ENCODE measurements at places on chromosomes 7 and 10.

GRCh38 chr10:1613511-1613910, 123.8 kb downstream of the ADARB2 start:
- no peak for DNase-seq

DNA sequence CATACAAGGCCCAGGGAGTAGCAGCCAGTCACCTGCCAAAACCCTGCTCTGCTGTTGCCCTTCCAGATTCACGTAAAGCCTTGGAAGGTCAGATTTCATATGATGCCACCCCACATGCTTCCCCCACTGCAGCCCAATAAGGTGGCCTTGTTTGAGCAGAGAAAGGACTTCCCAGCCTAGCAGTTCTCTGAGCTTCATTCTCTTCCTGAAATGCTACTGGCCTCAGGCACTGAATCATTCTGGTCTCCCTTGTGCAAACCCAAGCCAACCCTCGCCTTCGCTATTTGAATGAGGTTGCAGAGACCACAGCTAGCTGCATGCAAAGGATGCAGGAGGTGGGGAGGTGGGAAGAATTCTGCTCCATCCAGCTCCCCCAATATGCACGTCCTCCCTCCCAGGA, 60.3 kb upstream of the PLXNA4 start:
- no peak for DNase-seq

- DNase-seq, result no peak
Observed at GRCh38 chr7:98126311-98127142, 19.9 kb downstream of the LMTK2 start.

DNA sequence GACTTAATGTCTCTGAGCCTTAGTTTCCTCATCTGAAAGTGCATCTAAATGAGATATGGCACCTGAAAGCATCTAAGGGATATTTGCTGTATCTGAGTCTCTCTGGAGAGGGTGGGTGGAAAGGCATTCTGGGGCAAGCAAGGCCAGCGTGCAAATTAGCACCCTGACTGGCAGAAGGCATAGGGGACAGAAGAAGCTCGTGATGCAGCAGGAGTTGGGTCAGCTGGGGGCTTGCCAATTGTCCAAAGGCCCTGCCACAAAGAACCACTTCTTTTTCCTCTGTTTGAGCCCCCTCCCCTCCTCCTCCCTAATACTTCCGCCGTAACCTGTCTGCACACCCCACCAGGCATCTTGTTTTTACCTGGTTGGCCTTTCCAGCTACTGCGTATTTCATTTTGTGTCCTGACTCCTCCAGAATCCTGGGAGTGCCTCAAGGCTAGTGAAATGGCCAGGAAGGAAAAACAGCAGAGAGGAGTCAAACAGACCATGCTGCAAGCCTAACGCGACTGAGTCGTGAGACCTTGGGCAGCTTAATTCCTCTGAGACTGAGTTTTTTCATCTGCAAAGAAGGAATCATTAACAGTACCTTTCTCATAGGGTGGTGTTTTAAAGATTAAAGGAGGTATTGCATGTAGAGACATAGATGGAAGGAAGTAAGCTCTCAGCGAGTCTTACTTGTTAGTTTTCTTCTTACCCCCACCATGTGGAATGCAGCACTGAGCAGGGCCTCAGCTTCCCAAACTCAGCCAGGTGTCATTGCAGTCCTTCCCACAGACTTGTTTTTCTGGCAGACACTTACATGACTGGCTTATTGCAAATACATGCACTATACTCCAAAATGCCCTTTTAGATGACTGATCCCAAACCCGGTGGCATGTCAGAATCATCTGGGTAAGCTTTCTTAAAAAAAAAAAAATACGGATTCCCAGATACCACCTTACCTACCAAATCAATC, 49.1 kb upstream of the MXI1 start:
- DNase-seq, result no peak

DNA sequence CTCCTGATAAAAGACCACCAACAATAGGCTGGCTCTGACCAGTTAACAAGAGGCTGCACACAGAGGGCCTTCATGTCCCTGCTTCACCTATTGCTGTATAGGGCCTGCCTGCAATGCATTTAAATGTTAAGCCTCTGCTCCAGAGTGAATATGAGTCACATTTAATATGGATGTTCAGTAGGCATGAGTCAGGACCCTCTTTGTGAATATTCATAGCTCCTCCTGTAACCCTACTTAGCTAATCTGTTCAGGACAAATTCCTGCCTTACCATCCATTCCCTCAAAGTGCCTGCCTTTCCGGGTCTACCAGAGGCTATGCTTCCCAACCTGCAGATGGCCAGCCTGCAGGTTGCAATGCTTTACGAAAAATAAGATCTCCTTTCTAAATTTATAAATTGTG, 32.5 kb downstream of the ARHGAP22 start:
- no peak for DNase-seq

GRCh38 chr7:87202705-87203104, 16.8 kb downstream of the TMEM243 start:
- no peak for DNase-seq

- DNase-seq, result no peak
Observed at GRCh38 chr7:137354396-137354795, 10.9 kb upstream of the PTN start.

- DNase-seq, result no peak
Observed at GRCh38 chr10:116730464-116731260, 11.7 kb downstream of the HSPA12A start.

DNA sequence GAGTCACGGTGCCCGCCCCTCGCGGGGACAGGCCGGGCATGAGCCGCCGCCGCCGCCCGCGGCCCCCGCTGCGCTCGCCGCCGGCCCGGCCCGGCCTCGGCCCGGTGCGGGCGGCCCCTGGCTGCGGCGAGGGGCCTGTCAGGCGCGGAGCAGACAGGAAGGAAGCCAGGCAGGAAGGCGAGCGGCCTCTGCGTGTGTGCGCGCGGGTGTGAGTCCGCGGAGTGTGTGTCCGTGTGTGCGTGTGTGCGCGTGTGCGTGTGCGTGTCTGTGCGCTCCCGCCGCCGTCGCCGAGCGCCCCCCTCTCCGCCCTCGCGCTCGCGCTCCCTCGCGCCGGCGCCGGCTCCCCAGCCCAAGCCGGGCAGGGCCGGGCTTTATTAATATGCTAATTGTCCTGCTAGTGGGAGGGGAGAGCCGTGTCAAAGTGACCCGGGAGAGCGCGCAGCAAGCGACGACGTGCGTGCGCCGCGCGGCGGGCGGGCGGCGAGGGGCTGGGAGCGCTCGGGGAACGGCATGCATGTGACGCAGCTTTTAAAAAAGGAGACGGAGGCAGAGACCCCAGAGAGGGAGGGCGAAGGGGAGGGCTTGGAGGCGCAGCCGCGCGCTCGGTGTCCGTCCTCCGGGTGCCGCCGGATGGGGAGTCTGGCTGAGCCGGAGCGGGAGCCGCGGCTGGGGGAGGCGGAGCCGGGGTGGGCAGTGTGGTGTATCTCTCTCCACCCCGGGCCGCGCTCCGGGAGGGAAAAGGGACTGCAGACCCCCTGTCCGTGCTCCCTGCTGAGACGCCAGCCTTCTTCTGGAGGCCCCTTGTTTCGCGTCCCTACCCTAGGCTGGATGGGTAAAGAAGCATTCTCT, at the start of gene LDB1:
TSS of gene LDB1 (minus strand) at position 227 of the 849 bp plus-strand sequence. CDS start 258 bp downstream, outside the sequence.
- peak; percentile 91 for DNase-seq

DNA sequence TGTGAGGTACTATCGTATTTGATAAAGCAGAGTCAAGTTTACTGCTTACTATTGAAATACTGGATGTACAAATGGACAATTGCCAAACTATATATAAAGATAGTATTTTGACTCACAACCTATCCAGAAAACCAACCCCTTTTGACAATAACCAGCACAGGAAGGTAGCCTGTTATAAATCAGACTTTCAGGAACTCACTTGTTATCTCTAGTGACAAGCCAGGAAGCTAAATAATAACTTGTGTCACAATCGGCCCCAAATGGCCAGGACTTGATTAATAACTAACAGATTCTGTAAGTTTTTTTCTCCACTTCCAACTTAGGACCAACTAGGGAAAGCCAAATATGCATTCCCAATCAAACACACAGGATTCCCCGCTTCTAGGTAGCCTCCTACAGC, 38.8 kb upstream of the SLC35G1 start:
- DNase-seq, result no peak

DNA sequence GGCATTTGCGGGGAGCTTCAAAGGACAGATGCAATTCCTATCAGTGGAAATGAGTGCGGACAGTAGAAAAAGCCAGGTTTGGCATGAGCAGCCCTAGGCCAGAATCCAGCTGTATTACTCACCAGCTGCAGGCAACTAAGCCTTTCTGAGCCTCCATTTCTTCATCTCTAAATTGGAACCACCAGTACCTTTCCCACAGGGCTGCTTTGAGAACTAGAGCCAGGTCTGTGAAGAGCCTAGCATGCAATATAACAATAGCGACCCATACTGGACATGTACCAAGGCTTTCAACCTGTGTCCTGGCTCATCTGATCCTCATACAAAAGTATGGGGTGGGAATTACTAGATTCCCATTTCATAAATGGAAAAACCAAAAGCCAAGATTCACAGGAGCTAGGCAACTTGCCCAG, 101.0 kb downstream of the GSAP start:
- no peak for DNase-seq

- DNase-seq, result no peak
Observed at GRCh38 chr10:82477776-82478175, 602.8 kb downstream of the NRG3 start.

DNA sequence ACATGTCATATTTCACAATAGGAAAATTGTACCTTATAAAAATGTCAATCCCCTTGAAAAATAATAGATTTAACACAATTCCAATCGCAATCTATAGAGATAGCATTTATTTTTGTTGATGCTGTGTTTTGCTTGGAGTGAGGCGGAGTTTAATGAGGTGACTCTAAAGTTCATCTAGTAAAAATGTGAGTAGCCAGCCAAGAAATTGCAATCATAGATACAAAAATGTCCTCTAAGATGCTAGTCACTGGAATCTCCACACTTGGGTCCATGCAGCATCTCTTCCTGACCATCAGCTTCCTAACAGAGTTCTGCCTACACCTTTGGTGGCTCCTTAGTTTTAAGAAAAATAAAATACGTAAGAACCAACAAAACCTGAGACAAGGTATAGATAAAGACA, 44.9 kb downstream of the GLI3 start:
- DNase-seq, result no peak

DNA sequence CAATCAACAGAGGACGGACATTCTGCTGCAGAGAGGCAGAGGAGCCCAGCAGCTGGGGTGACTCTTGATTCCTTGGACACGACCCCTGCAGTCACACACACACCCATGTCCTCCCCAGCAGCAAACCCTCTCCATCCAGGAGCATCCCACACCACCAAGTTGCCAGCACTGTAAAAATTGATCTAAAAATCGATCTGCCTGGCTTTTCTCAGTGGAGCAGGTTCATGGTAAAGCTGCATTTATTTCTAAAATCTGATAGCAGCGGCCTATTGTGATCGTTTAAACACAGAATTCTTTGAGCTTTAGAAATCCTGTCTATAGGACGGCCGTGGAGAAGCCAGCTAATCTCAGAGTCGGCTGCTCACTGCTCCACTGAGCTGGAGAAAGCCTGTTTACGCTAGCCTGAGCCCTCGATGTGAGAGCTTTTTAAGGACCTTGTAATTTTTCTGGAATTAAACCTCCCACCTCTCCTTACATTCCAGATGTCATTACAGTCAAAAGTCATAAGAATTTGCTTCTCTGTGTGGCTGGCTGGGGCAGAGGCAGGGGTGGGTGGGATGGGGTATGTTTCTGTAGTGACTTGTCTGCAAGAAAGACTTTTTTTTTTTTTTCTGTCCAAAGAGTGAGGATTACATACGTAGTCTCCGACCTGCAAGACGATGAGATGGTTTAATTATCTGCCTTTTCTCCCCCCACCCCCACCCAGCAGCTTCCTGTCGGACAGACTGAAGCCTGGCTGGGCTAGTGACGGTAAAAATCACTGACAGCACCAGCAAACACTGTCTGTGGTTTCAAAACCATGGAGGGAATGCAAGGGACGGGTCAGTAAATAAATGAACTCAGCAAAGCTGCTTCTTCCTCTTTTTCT, 31.6 kb downstream of the TRIM8 start:
- DNase-seq, result peak; percentile 95

DNA sequence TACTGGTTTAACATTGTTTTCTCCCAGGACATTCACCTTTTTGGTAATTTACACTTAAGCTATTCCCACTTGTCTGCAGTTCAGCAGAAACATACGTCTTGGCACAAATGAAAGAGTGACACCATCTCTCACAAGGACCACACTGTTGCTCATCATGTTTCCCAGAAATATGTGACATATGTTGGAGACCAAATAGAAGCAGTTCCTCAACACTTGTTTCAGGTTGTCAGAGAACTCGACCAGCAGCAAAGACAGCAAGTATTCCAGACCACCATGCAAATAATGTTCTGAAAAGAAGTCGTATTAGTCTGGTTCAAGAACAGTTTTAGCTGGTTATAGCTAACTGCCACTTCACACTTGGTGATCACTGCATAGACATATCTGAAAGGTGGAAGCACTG, 81.3 kb upstream of the KLF6 start:
- DNase-seq, result no peak

GRCh38 chr10:121926671-121927317, 1.0 kb downstream of the ATE1 start:
- peak; percentile 73 for DNase-seq

- DNase-seq, result no peak
Observed at GRCh38 chr7:21367081-21367480, 60.8 kb upstream of the SP4 start.

GRCh38 chr7:45568536-45569289, 5.5 kb upstream of the ADCY1 start:
- DNase-seq, result peak; percentile 17

DNA sequence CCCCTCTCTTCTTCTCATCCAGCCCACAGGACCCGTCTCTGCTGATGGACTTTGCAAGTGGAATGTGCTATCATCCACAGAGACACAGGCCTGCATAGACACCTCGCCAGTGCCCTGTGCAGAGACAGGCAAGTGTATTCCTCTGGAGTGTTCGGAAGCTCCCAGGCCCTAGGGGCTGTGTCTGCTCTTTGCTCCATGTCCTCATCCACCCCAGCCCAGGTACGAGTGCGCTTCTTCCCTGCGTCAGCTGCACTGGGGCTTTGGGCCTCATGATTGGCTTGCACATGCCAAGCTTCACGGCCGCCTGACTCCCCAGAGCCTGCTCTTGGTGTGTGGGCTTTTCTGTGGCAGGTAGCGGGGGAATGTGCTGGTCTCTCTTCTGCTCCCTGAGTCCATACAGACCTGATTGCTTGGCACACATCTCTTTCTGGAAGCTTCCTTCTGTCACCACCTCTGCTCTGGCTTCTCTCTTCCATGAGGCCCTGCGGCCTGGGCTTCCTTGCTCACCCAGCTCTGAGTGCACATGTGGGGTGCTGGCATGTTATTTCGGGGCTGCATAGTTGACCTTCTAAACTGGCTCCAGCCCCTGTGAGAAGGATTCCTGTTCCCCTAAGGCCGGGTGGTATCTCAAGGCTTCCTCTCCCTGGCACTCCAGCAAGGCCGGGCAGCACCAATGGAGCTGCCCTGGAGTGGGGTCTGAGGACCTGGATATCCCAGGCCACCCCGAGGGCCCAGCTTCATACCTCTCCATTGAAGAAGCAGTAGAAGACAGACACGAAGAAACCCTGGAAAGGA, 27.8 kb downstream of the CRHR2 start:
- no peak for DNase-seq

GRCh38 chr10:87861566-87861952, 1.8 kb downstream of the KLLN start:
- peak; percentile 89 for DNase-seq
